ENCODE measurements at places on chromosomes 1 and 21.

DNA sequence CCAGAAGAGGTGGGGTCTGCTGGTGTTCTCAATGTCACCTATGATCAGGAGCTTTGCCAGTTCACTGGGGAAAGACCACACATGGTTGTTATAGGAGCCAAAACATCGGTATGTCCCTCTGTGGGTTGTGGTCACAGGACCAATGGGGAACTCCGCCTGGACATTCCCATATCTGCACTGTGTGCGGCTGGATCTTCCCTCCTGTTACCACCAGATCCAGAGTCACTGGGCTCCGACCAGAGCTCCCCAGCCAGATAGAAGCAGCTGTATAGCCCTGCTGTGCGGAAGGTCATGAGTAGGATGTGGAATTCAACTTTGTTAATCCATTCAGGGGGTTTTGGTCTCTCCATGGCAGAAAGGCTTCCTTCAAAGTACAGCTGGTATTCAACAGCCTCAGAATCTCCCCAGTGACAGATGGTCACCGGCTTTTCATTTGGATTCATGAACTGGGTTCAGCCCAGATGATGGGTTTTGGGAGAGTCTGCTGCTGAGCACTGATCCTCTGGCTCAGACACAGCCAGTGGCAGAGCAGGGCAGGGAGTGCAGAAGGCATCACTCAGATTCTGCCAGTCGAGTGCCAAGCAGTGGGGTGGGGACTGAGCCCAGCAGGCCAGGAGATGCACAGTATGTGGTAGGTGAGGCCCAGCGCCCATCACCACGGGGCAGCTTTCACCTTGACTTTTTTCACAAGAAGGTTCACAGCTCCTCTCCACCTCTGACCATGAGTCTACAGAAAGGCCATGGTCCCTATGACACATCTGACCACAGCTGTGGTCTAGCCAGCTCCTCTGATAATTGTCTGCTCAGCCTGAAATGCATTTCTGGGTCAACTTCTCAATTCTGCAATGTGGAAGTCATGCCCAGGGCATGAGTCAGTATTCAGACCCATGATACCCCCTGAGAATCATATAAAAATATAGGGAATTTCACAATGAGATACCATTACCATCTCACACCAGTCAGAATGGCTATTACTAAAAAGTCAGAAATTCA is 2.9 kb upstream of the SHCBP1L start:
- no peak for DNase-seq

DNA sequence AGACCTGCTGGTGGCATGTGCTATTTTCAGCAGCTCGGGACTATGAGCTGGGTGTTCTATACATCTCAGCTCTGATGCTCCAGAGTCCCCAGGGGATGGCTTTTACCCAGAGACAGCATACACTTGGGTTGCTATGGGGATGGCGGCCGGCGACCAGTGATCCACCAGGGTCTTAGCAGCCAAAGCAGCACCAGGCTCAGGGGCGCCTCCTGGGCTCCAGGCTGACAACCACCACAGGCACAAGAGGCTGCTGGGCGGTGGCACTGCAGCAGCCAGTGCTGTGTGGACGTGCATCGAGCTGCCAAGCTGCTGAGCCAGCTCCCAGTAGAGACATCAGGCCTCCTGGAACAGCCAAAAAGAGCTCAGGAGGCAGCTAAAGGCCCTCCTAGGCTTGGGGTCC is 37.6 kb upstream of the CLSTN1 start:
- DNase-seq: no peak

- no peak for DNase-seq
Observed at GRCh38 chr1:24357038-24357437, 37.9 kb downstream of the GRHL3 start.

DNA sequence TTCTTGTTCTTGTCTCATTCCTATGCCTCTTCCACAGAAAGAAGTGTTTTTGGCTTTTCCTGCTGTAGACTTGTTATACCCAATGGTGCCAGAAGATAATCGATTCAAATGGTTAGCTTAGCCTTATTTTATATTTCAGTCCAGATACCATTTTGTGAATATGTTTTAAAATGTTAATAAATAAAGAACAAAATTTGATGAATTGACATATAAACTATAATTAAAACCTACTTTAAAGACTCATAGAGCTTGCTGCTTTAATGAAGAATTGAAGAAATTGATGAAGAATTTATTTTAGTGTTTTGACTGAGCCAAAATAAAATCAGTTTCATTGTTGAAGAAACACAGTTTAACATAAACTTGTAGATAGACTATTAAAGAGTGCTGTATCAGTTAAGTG is 152.8 kb downstream of the MAGI3 start:
- no peak for DNase-seq

DNA sequence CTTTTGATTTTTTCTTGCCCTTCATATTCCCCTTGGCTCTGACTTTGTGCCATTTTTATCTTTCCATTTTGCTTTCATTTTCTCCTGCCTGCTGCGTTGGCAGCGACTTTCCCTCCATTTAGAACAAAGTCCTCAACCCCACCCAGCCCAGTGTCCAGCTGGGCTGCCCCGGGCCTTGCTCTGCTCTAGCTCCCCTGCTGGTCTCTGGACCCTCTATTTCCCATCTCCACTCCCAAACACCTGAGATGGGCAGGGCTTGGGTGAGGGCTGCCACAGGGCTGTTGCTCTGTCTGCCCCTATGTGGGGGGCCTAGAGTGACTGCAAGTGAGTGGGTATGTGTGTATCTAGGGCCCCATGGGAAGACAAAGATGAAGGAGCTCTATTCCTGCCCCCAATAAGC is 7.3 kb upstream of the ADAM15 start:
- no peak for DNase-seq

DNA sequence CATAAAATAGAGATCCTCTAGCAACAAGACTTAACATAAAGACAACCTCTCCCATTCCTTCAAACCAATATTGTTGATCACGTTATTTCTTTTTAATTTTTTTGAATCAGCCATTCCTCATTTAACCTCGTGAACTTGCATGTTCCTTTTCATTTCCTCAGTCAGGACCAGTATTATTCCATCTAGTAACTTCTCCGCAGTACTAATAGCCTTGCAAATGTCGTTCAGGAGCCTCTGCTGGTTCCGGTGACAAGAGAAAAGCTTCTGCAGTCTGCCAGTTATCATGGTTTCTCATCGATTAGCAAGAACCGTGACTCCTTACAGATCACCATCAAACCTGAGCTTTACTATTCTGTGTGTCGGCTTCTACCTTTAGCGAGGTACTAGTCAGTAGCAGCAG is 3.0 kb downstream of the APP start:
- no peak for DNase-seq

- no peak for DNase-seq
Observed at GRCh38 chr1:117181630-117182041, 29.1 kb downstream of the VTCN1 start.

DNA sequence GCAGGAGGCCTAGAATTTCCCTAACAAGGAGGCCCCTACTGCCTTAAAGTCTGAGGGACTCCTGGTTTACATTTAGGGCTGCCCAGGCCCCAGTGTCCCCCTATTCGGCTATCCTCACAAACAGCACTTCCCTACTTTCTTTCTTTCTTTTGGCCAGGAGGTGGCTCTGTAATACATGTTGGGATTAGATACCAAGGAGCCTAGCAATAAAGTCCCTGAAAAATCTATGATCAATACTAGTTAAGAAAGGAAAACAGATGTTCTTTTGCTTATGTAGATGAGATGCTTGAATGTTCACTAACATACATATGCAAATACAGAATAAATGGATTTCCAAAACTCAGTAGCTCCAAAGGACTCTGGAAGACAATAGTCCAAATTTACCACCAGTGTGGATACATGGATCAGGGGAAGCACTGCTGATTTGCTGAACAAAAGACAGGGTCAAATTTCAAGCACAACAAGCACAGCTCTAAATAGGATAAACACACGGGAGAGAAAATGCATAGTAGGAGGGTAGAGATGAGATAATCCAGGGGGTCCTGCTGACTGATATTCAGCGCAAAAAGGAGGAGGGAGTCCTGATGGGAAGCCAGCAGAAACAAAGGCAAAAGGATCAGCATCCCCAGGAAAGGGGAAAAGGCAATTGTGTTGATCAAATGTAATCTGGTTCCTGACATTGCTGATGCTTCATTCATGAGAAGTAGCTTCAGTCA is 240.0 kb downstream of the NUF2 start:
- peak; percentile 44 for DNase-seq

DNA sequence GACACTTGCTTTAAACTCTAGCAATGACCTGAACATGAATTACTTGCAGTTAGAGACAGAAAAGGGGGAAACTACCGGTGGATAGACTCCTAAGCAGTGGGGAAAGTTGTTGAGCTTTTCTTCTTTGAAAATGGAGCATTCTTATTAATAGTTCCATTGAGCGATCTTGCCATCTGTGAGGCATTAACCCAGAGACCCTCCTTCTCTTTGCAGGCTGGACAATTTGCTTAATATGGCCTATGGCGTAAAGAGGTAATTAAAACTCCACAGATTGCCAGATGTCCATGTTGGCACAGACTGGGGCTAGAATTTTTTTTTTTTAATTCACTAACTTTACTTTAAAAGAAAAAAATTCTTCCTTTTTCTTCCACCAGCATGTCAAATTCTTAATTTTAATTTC is 88.5 kb downstream of the ELAVL4 start:
- no peak for DNase-seq

GRCh38 chr1:160007577-160008200 is 24.1 kb downstream of the PIGM start:
- no peak for DNase-seq

DNA sequence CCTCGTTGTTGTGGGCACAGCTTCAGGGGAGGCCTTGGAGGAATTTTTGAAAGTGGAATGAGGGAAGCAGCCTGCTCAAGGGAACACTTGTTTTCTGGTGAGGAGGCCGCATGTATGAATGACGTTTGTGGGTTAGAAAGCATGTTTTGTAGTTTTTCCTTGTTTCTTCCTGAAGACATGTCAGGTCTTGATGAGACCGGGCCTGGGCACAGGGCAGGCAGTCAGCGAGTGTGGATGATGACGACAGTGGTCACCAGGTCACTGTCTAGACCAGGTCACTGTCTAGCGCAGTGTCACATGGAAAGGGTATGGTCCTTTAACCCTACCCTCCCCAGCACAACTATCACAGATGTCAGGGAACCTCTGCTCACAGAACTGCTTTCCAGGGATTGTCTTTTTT is 7.3 kb downstream of the PSEN2 start:
- no peak for DNase-seq

DNA sequence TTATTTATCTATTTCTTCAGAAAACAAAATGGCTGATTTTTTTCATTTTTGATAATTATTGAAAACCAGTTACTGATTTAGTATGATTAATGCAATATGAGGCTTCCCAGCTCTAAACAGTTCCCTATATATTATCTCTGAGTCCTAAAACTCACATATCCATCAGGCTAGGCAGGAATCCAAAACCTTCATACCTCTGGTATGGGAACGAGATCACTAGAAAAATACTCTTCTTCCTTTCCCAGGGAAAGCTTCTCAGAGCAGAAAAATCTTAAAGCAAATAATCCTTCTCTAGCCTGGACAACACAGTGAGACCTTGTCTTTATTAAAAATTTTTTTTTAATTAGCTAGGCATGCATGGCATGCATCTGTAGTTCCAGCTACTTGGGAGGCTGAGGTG is 42.5 kb downstream of the KDM5B start:
- DNase-seq: no peak
